ENCODE measurements at places on chromosomes 7 and 10.
A peak's percentile ranks its signal among the peaks of the same experiment; 100 is the strongest.

- no peak for DNase-seq
These were observed 36.2 kb downstream of the SEMA3D start for GRCh38 chr7:85150624-85151023.

GRCh38 chr10:21724687-21725367 lies 190.8 kb downstream of the MLLT10 start:
- DNase-seq, result no peak

- no peak for DNase-seq
These were observed 66.8 kb downstream of the RHOBTB1 start for GRCh38 chr10:60877061-60877776.

DNA sequence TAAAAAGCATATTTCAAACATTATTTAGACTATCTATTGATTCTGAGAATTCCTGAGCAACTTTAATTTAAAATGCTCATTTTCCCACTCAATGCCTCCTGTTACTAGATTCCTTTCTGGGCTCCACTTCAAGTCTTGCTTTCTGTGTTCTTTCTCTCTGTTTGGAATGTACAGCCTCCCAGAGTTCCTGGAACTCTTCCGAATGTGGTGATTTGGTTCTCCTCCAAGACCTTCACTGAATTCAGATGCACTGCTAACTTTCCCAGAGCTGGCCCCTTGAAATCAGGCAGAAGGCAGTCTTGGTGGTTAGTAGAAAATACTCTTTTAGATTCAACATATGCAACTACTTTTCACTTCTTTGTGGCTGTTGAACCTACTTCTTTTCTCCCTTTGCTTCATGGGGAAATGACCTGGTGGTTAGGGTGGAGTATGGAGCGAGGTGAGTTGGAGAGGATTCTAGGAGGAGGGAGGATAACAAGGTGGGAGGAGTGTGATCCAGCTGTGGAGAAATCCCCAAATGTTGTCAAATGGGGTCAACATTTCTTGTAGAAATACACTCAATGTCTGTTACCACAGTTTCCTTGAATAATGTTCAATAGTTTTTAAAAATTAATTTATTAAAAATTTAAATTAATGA lies 27.9 kb upstream of the CCDC7 start:
- no peak for DNase-seq

GRCh38 chr7:21089653-21090052 lies 303.0 kb upstream of the SP8 start:
- DNase-seq, result no peak

DNA sequence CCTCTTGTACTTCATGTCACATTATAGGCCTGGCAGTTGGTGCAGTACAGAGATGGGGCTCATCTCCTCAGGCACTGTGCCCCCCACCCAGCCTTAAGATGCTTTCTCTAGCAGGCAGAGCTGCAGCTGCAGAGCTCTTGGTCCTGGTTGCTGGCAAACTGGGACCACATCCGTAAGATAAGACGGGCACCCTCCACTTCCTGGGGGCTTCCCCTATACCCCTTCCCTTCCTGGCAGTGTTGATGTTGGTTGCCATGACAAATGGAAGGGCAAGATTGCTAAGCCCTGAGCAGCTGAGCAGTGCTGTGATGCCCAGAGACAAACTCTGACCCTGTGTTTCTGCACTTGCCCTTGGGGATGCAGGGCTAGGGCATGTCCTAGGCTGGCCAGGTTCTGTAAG lies 103.4 kb upstream of the ANLN start:
- peak; percentile 31 for DNase-seq

DNA sequence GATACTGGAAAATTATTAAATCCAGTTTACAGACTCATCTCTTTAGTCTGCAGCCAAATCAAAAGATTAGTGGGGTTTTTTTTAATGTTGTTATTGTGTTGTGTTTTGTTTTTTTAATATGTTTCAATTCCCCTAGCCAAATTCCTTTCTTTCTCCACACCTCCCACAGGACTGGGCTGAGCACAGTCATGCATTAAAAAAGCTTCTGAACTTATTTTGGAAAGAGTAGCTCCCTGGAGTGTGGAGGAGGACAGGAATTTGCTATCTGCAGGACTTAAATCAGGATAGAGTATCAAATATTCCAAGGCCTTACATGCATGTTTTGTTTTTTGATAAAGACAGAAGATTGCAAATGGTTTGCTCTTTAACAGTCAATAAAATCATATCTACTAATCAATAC lies 90.7 kb downstream of the GNAI1 start:
- DNase-seq, result no peak

GRCh38 chr7:30710669-30711068 lies 28.4 kb upstream of the CRHR2 start:
- no peak for DNase-seq

DNA sequence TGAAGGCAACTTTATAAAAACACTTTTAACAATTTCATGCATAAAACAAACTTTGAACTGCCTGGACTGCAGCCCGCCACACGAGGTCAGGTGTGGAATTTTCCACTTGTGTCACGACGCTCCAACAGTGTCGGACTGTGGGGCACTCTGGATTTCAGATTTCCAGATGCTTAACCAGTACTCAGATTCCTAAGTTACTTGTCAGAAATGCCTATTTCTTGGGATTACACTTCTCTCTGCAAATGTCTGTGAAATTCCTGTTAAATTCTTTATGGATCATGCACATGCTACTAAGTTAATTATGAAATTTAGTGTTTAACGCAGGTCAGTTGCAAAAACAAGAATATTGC lies 473 bp upstream of the GPER1 start:
- DNase-seq, result no peak

DNA sequence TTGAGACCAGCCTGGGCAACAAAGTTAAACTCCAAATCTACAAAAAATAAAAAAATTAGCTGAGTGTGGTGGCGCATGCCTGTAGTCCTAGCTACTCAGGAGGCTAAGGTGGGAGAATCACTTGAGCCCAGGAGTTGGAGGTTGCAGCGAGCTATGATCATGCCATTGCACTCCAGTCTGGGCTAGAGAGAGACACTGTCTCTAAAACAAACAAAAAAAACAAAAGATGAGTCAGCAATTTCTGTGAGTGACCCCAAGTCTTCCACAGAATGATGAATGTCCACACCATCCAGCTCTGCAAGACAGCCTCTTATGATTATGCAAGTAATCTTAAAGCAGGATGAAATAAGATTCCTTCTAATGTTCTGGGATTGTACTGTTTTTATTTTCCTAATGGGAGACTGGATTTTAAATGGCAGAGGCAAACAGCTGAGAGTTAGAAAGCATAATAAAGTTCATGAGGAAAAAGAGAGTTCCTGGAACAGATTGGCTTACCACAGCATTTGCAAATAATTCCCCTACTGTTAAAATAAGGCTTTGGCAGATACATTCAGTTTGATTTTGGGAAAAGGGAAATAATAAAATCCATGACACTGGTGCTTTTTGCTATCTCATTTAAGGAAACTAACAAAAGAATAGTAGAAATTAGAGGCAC lies 18.9 kb upstream of the PRKAR2B start:
- DNase-seq, result no peak

DNA sequence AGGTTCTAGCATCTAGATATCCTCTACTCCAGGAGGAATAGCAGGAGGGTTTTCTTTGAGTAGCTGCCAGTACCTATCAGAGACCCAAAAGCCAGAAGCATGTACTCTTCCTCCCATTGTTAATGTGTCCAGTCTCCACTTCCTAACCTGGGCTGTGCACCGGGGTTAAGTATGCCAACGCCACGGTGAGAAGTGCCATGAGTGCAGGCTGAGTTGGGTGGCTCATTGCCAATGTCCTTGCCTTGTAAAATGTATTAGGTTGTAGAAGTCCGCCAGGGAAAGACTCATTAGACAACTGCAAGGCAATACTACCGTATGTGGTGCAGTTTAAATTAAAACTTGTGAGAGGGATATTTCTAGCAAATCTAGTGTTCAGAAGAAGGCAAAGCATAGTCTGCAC lies 55.0 kb upstream of the PRR15 start:
- no peak for DNase-seq

DNA sequence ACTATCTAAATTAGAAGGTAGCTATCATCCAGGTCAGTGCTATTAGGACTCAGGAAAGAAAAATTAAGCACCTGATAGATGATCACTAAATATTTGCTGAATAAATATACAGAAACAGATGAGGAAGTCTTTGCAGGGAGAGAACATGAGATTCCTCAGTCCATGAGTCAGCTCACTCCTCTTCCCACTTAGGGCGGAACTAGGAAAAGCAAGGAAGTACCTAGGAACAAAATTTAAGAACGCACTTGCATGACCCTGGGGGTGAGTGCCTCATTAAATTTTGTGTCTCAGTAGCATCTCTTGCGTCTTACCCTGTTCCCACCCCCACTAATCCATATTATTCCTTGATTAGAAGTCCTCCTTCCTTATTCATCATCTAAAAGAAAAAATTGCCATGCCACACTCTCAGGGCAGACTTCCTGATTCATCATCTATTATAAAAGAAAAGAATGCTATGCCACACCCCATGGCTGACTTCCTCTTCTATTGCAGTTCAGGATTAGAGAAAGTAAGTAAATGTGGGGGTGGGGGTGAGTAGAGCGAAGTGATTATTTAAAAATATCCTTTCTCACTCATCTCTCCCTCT lies 208.8 kb downstream of the THSD7A start:
- no peak for DNase-seq

- DNase-seq, result no peak
These were observed 38.1 kb downstream of the MICALL2 start for GRCh38 chr7:1421020-1421790.

DNA sequence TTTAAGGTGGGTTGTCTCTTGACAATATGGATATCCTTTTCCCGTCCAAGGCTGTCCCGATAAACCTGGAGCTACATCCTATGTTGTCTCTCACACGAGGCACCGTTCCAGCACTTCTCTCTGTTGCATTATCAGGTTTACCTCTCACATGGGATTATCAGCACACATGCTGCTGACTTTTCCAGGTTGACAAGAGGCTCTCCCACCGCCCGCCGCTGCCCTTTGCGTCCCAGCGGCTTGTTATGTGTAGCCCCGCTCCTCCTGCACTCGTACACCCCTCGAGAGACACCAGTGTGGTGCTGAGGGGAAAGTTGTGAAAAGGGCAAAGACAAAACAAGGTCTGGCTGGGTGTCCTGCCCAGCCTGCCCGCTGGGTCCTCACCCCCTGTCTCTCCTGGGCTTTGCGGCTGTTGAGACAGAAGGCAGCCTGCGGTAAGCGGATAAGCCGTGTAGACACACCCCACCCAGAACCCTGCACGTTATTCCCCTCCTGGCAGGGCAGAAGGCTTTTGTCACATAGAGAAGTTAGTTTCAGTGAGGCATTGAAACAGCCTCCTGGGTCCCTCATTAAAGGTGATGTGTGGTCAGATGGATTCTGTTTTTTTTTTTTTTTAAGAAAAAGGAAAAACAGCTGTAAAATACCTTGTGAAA lies 38.7 kb downstream of the UBE3C start:
- no peak for DNase-seq

- DNase-seq, result no peak
These were observed 17.8 kb upstream of the TBRG4 start for GRCh38 chr7:45129181-45129800.
